ENCODE measurements at places on chromosomes 3 and 15.

DNA sequence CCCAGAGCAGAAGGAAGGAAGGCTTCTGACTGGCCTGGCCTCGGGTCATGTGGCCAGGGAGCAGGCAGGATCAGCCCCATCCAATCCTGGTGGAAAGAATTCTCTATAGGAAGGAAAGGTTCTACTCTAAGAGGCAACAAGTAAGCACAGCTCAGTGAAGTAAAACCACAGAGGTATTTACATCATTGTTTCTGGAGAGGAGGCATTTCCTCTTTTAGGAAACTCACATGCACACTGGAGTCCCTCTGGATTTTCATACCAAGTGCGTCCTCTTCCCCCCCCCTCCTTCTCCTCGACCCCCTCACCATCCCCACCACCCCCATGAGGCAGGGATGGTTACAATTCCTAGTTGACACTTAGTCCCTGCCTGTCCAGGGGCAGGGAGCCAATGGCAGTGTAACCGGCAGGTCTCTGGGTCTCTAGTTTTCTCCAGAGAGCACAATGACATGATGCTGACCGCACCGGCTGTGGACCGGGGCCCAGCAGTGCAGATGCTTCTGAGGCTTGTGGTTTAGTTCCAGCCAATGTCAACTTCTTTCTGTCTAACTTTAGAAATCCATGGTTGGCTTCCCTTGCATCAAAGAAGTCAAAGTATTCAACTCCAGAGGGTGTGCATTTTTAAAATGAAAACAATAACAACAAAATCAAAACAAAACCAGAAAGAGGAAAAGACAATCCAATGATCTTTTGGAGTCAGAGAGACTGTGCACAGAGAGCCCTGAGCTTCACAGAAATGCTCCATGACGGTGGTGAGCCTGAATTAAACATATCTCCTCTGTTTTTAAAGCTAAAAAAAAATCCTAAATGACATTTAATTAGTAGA is 230.3 kb upstream of the TLE3 start:
- no peak for DNase-seq

DNA sequence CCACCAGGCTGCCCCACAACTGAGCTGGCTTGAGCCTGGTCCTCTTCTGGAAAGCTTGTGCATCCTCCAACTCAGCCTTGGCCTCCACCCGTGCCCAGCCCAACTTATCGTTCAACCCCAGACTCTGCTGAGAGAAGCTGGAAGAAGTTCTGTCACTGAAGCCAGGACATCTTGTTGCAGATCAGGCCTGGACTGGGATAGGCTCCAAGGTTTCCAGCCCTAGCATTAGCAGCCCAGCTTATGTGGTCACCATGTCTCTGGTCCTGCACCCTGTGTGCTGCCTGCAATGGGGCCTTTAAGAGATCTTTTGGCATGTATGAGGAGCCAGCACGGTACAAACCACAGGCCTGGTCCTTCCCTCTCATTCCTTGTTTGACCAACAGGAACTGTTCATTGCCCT is 15.2 kb upstream of the CAMP start:
- DNase-seq: no peak

- no peak for DNase-seq
Observed at GRCh38 chr15:31272558-31273257, 53.9 kb upstream of the KLF13 start.

DNA sequence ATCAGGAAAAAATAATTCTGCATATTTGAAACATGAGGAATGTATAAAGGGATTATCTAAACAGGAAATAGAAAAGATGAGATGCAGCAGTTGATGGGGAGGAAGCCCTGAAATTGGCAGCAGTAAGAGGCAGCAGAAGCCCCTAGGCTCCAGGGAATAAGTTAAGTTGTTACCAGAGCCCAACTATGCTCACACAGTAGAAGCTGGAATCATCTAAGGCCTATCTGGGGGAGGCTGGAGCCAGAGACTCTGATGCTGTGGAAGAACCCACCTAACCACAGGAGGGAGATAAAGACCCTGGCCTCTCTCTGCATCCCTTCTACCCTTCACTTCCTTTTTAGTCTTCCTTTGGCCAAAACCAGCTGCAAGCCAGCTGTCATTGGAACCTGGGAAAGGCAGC is 519.7 kb downstream of the DIPK2A start:
- DNase-seq: no peak

DNA sequence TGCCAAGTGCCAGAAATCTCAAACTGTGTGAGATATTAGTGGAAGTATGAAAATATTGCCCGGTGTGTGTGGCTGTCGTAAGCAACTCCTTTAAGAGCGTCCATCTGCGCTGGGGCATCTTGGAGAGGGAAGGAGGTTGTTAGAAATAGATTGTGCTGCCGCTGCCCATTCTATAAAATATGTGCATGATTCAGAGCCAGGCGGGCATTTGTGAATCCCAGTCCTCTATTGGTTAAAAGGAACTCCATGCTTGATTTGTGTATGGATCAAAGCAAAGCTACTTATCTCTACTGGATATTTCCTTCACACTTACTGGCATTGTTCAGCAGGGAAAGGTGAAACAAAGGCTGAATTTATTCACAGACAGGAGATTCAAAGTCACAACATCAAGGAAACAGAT is 89.6 kb upstream of the SNRK start:
- no peak for DNase-seq

GRCh38 chr3:5332270-5332956 is 144.9 kb downstream of the EDEM1 start:
- no peak for DNase-seq

DNA sequence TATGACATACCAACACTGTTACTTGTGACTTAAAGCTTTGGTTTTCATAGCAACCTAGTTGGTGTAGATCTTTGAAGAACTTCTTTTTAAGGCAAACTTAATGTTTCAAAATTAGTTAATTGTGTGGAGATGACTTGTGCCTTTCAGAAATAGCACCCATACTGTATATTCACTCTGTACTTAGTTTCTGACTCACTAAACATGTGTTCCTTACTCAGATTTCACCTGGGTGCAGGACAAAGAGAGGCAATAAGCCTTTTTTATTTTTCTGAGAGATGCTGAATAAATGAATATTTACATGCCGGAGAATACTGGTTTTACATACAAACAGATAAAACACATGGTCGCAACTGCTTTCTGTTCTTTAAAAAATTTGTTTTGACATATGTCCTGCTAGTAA is 44.8 kb downstream of the SLC25A26 start:
- DNase-seq: no peak

DNA sequence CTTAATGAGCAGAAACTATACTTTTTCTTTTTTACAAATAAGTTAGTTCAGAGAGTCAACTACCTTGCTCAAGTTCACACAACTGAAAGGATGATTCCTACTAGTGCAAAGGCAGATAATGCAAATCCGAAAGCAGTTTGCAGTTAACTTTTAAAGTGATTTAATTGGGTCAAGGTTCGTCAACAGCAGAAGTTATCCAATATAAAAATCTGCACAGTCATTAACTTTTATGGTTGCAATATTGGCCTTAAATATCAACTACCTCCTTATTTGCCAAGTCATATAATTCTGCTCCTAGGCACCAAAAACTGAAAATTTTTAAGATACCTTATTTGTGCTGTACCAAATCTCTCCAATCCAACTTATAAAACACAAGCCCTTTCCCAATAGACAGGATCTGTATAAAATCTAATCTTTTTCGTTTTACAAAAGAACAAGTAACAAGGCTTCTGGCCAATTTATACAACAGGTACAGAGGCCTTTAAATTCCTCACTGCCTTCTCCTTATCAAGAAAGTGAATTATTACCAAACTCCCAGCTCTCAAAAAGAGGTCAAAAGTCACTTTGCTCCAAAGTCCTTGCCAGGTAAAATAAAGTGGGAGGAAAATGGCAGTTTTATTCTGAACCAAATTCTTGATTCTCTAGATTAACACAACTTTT is 416.6 kb upstream of the NECTIN3 start:
- DNase-seq: no peak

- no peak for DNase-seq
Observed at GRCh38 chr3:108065096-108065495, 25.7 kb downstream of the CD47 start.

DNA sequence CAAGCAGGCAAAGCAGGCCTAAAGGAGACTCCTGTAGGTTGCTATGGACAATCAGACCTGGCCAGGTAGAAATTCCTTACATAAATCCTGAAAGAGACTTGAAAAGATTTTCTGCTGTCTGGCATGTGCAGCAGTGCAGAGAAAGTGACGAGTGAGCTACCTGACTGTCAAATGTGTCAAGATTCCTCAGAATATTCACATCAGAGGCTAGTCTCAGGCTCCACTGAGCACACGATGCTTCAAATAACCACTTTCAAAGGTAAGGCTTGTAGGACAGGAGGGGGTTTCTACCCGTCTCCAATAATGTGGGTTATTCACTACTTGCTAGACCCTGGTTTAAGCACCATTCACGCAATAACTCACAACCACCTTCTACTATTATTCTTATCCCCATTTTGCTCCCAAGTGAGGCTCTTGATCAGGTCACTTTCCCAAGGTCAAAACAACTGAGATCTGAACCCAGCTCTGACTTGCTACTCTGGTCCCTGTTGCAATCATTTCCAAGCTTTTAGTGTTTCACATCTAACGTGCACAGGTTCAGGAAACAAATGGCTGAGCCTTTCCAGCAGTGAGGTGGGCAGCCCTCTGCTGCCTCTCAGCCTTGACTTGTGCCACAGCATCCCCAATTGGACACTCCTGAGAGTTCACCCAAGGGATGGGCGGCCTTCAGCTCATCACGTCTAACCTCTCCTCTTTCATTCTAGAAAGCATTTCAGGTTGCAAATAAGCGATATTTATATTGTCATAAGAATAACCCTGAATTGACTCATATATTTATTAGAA is 329.9 kb upstream of the WNT5A start:
- DNase-seq: no peak

- no peak for DNase-seq
Observed at GRCh38 chr3:126117212-126117611, 33.3 kb upstream of the SLC41A3 start.

- DNase-seq: no peak
Observed at GRCh38 chr3:25433106-25433505, 5.0 kb downstream of the RARB start.

DNA sequence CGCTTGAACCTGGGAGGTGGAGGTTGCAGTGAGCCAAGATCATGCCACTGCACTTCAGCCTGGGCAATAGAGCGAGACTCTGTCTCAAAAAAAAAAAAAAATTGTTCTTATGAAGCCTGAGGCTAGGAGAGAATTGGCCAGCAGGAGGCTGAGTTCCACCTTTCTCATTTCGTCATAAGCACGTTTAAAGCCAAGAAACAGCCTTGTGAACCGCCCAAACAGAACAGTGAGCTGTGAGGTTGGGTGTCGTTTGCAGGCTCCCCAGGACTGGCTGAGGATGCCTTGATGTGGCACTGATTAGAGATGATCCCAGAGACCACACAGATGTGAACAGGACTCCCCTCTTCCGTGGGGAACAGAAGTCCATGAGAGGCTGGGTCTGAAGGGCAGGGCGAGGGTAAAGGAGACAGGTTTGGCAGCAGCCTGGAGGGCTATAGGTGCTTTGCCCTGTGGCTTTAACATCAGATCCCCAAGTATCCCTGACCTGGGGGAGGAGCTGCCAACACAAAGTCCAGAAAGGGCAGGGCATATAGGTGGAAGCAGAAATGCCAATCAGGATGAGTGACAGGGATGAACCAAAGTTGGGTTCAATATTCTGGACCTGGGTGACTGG is 52.9 kb downstream of the CLEC3B start:
- no peak for DNase-seq

GRCh38 chr3:112030901-112031300 is 3.6 kb upstream of the TMPRSS7 start:
- no peak for DNase-seq

DNA sequence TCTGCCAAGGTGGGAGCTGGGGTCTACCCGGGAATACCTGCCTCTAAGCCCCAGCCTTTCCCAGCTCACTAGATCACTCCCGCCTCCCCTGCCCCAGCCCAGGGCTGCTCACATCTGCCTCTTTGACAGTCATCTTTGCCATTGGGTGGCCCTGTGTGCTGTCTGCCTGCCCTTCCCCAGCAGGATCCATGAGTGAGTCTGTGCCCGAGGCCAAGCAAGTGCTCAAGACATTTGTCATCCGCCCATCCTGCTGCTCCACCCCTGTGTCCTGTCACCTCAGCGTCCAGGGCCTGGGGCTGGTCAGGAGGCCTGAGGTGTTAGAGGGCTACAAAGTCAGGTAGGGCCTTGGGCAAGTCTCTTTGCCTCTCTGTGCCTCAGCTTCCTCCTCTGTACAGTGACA is 89.4 kb downstream of the LSM3 start:
- no peak for DNase-seq

DNA sequence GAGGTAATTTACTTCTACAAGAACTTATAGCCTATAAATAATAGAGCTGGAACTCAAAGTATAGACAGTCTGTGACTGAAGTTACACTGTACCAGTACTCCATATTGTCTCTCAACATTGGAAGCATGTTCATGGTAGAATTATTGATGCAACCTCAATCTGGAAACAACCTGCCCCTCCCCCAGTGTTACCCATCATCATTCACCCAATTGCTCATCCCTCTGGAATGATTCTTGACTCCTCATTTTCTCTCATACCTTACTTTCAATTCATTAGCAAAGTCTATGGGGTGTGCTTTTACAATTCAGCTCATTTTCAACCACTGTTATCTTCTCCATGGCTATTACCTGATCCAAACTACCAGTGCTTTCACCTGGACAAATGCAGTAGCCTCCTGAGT is 151.7 kb downstream of the CPNE4 start:
- no peak for DNase-seq

DNA sequence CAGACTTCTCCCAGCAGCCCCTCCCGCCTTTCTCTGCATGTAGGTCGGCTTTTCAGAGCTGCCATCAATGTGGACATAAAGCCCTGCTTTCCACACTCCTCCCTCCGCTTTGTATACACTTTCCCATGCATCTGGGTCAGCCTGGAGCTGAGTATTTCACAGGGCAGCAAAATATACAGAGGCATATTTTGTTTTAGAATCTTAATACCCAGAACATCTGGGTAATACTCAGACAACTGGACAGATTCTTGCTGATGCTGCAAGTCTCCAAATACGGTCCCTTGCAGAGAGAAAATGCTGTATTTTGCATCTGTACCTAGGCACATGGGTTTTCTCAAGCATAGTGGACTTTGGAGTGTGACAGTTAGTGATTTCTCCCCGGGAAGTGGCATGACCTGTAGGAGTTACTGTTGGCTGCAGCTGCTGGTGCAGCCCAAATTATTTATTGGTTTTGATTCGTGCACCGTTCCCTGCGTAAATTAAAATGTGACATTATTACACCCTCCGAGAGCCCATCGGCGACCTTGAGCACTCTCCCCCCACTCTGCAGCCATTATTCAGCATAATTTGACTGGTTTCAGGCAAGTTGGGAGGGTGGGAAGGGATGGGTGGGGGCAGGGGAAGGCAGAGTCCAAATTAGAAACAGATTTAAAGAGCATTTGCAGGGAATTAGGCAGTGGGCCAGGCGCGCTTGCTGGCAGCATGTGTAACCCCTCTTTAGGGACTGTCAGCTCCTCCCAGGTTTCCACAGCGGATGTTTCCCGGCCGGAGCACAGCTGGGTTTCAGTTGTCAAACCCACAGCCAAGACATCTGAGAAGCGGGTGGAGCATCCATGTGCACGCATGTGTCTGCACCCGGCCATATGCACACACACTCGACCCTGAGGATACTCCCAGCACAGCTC is 100.8 kb downstream of the CPN2 start:
- DNase-seq: no peak
